ENCODE measurements at places on chromosomes 3 and 15.
A peak's percentile ranks its signal among the peaks of the same experiment; 100 is the strongest.

DNA sequence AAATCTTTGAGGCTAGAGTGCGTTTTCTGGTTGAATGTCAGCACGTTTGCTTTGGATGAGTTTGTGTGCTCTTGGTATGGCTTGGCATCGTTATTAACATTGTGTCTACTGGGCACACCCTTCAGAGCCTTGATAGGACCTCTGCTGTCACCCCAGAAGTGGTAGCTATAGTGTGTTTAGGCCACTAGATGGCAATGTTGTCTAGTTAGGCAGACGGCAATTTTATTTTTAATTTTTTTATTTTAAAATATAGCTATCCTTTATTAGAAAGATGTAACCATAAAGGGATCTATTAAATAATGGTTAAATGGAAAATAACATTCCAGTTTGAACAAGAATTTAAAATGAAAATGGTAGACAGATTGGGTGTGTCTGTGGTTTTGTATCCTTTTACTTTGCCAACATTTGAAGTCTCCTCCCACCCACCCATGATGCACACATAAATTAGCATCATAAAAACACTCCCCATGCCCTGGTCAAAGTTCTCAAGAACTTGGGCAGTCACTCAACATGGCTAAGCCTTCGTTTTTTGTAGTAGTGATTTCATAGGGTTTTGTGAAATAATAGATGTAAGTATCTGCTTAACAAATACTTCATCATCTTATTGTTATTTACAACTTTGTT lies 200.7 kb downstream of the KCNH8 start:
- no peak for DNase-seq

- no peak for DNase-seq
Measured at GRCh38 chr3:103025880-103026279, 591.1 kb downstream of the ZPLD1 start.

- DNase-seq, result no peak
Measured at GRCh38 chr15:69722924-69723323, 270.3 kb downstream of the RPLP1 start.

DNA sequence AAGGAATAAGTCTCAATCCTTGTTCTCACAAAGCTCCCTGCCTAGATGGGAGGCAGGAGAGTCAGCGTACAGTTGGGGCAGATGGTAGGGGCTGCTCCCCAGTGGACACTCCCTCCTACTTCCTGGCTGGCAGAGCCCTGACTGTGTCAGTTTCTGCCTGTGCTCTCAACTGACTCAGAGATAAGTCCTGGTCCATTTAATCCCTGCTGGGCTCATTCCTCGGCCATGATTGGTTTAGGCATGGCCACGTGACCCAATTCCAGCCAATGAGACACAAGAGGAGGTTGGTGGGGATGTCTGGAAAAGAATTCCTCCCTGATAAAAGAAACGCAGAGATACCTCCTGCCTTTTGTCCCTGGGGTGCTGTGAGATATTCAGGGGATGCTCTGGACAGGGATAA lies 118.1 kb upstream of the SLC6A11 start:
- DNase-seq, result no peak

DNA sequence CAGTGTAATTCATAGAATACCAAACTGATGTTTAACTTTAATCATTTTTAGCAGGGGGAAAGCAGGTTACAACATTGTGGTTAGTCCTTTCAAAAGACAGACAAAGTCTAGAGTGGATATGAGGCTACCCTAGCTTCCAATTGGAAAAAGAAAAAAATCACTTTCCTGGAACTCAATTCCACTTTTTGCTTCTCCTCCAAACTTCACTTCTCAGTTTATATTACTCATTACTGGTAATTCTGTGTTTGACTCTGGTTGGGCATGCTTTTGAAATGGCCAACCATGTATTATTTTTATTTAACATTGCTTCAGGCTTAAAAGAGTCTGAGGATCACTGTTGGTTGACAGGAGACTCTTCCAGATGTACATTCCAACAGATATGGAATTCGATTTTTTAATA lies 84.8 kb downstream of the RAP2B start:
- DNase-seq, result no peak

DNA sequence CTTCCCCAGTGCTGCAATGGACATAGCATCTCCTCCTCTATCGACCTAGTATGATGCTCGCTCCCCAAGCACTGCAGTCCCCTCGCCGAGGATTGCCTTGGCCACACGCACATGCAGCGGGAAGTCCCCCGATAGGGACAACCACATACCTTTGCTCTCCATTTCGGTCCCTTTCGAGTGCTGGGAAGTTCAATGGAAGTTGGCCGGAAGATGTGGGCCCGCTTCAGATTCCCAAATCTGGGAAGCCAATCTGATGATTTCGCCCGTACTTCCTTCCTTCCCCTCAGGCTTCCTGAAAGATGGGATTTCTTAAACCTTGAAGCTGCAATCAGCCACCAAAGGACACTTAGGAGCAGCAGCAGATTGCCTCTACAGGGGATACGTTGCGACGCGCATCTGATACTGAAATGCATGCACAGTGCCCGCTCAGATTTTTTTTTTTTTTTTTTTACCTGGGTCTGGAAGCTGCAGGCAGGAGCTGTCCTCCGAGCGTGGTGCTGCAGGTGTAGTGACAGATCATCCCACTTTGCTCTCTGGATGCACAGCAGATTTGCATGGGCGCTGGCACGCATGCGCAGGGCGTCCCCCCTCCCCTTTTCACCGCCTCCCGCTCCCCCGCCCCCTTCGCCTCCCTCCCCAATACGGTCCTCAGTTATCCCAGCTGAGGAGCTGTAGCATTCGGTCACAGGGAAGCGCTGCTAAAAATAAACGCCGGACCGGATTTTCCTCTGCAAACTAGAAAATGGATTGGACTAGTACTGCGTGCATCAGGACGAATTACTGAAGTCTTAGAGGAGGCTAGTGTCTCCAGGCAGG lies at the start of gene FGF12:
Gene FGF12, minus strand, starts transcription at position 510 of the 816 bp plus-strand sequence.
- DNase-seq, result peak; percentile 3

- no peak for DNase-seq
Measured at GRCh38 chr3:101466465-101467309, 46.3 kb downstream of the SENP7 start.

GRCh38 chr3:184380627-184381260 lies 890 bp downstream of the CHRD start:
- no peak for DNase-seq

DNA sequence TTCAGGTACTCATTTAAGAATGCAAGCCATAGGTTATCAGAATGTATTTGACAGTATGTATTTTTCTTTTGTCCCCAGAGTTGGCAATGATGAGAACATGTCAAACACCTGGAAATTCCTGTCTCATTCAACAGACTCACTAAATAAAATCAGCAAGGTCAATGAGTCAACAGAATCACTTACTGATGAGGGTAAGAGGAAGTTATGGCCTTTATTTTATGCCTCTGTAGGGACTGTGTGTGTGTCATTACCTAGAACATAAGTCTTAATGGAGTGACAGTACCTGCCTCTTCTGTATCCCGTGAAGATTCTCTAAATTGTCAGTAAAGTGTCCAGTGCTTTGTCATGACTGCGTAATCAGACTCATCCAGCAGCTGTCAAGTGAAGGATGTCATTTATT lies 77.5 kb downstream of the KLHL25 start:
- no peak for DNase-seq

- DNase-seq, result no peak
Measured at GRCh38 chr3:146387566-146387965, 81.8 kb downstream of the PLSCR2 start.

GRCh38 chr15:41881920-41882688 lies 11.7 kb downstream of the SPTBN5 start:
- DNase-seq, result no peak

GRCh38 chr3:171379281-171379680 lies 80.9 kb downstream of the TNIK start:
- no peak for DNase-seq

DNA sequence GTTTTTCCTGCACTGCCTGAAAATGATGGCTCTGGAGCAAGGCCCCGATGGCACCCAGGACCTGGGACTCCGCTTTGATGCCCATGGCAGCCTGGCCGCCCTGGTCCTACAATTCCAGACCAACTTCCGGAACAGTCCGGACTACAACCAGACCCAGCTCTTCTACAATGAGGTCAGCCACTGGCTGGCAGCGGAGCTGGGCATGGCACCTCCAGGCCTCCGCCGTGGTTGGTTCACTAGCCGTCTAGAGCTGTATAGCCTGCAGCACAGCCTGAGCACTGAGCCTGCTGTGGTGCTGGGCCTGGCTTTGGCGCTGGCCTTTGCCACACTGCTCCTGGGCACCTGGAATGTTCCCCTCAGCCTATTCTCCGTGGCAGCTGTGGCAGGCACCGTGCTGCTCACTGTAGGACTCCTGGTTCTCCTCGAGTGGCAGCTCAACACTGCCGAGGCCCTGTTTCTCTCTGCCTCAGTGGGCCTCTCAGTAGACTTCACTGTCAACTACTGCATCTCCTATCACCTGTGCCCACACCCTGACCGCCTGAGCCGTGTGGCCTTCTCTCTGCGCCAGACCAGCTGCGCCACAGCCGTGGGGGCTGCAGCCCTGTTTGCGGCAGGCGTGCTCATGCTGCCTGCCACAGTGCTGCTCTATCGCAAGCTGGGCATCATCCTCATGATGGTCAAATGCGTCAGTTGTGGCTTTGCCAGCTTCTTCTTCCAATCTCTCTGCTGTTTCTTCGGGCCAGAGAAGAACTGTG lies 10.9 kb downstream of the DISP2 start:
- no peak for DNase-seq

- no peak for DNase-seq
Measured at GRCh38 chr3:152392272-152392880, 123.6 kb downstream of the MBNL1 start.

DNA sequence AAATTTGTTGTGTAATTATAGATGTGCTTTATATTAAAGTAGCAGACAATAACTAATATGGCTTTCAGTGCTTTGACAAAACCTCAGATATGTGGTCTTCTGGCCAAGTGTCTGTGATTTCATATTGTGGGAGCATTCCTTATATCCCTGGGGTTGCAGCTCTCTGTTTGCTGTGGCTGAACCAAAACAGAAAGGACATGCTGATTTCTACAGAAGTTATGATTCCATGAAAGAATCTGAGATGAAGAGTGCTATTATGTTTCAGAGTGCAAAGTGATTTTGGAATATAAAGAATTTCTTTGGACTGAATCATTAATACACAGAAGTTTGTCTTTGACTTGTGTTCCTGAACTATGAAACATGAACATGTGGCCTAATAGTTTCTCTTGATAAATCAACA lies 36.5 kb downstream of the CDV3 start:
- DNase-seq, result no peak

DNA sequence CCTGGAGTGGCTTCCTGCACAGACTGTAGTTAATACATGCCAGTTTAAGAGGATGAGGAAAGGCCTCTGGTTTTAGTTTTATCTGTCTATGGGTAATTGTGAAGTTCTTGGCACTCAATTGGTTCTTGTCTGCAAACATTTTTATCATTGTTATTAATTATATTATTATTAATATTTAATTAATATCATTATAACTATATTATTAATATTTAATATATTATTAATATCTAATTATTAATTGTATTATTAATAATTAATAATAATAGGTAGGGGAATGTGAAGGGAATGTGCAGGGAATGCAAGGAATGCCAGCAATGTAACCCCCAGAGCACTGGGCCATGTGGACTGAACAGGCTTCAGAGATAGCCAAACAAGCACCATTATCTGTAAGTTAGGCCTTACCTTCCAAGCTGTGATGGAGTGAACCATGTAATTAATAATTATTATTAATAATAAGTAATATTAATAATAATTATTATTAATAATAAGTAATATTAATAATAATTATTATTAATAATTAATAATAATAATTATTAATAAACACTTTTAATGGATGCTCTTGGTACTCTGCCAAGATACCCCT lies 79.8 kb upstream of the NMNAT3 start:
- DNase-seq, result no peak

DNA sequence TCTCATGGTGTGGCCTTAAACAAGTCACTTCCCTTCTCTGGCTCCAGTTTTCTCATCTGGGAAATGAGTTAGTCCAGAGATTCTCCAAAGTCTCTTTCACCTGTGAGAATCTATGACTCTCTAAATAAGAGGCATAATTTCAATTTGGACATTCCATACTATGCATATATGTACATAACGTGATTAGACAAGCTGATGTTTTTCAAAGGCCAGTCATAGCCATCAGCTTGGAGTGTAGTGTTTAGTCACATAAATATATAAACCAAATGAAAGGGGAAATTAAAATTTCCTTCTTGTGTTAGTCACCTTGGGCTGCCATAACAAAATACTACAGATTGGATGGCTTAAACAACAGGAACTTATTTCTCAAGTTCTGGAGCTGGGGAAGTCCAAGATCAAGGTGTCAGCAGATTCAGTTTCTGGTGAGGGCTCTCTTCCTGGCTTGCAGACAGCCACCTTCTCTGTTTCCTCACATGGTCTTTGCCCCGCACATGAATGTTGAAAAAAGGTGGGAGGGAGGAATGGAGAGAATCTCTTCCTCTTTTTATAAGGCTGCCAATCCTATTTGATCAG lies 19.4 kb downstream of the TMEM41A start:
- DNase-seq, result no peak

DNA sequence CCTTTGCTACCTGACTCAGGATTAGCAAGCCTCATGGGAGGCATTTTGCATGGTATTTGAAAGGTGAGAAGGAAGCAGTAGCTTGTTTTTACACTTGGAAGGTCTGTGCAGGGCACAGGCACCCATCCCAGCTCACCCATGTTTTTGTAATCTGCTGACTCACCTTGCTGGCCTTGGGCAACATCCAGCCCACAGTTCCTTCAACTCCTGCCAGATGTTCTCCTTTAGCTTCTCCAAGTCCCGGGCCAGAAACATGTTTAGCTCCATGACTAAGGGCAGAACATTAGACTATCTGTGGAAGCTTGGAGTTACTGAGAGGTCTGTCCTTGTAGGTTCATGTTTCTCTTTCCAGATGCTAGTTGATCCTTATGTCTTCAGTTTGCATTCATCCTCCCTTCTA lies 12.4 kb upstream of the ZNF770 start:
- DNase-seq, result no peak

DNA sequence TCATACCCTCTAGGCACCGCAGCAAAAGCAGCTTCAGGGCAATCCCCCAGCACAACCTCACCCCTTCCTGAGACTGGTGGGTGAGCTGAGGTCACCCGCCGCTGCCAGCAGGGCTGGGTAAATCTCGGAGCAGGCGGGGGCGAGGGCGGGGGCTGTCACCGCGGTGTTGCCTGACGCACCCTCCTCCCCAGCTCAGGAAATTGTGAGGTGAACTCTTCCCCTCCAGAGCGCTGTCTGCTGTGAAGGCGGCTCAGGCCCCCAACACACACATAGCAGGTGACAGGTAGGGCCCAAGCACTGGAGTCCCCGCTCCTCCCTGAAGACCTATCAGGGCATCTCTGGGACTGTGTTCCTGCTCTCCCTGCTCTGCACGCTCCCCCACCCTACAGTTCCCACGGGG lies 30.2 kb upstream of the FURIN start:
- peak; percentile 86 for DNase-seq

GRCh38 chr3:44318891-44319311 lies 19.7 kb upstream of the TCAIM start:
- DNase-seq, result no peak

All from stimulated activated CD4-positive, alpha-beta T cell treated with anti-CD3 and anti-CD28 coated beads, Interleukin-4, amount 100 ng/mL, for 24 hours (primary cell).